ENCODE measurements at places on chromosomes 13 and 19.

DNA sequence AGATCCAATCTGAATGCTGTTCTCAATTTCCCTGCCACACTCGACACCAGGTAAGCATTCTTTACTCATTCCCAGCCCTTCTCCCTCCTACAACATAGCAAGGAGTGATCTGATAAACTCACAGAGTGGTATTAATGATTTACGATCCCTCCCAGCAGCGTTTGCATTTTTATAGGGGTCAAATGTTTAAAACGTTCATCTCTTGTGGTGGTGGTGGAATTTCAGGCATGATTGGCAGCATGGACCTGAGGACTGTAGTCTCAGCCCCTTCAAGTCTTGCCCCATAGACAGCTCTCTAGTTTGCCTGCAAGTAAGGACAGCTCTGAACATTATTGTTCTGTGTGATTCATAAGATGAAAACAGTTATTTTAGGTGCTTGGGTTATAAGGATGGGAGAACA, 565.7 kb downstream of the EFNB2 start:
- DNase-seq: no peak

GRCh38 chr19:42313096-42313839, at the start of gene TMEM145:
TMEM145 (plus strand) TSS chr19:42313309; CDS start chr19:42313377, 68 bp downstream.
- DNase-seq: no peak

DNA sequence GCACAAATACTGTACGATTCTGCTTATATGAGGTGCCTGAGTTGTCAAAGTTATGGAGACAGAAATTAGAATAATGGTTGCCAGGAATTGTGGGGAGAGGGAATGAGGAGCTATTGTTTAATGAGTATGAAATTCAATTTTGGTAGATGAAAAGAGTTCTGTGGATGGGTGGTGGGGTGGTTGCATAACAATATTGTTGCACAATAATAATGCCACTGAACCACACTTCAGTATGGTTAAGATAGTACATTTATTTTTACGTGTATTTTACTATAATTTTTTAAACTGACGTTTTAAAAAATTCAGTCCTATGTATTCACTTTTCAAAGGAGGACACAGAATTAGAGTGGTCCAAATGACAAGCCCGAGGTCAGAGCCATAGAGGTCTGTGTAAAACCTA, 1.8 kb upstream of the OXGR1 start:
- no peak for DNase-seq

GRCh38 chr13:38693641-38694040, 6.8 kb downstream of the FREM2 start:
- no peak for DNase-seq

GRCh38 chr19:54311486-54311885, 1.5 kb downstream of the LILRA5 start:
- DNase-seq: no peak

- DNase-seq: no peak
Measured at GRCh38 chr13:109118521-109118920, 489.1 kb downstream of the MYO16 start.

- no peak for DNase-seq
Measured at GRCh38 chr13:26957182-26957581, 196.6 kb upstream of the GPR12 start.

GRCh38 chr13:113668491-113668971, 1.5 kb downstream of the GRK1 start:
- DNase-seq: no peak

GRCh38 chr13:33815011-33815550, 2.9 kb upstream of the RFC3 start:
- DNase-seq: no peak

GRCh38 chr13:72109863-72110262, 242.9 kb upstream of the DACH1 start:
- peak; percentile 3 for DNase-seq

- DNase-seq: peak; percentile 75
Measured at GRCh38 chr13:84896128-84896527, 903.1 kb downstream of the SLITRK6 start.
